ENCODE measurements at places on chromosomes 5 and 9.

GRCh38 chr5:96157077-96157780 lies 195.6 kb upstream of the ELL2 start:
- DNase-seq: no peak

DNA sequence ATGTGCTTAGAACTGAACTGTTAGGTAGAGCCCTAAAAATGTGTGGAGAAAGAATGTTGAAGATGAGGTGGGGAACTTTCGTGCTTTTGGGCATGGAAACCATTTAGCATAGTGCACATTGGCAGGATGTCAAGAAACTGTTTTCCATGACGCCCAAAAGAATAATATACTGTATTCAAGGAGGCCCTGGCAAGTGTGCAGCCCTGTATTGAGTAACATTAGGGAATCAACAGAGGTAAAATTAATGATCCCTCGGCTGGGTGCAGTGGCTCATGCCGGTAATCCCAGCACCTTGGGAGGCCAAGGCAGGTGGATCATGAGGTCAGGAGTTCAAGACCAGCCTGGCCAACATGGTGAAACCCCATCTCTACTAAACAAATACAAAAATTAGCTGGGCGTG lies 20.9 kb upstream of the PLIN2 start:
- DNase-seq: peak; percentile 58

- peak; percentile 9 for DNase-seq
Observed at GRCh38 chr5:106481374-106481773, 1189.4 kb downstream of the EFNA5 start.

GRCh38 chr9:38768351-38768761 lies 48.4 kb upstream of the FAM240B start:
- no peak for DNase-seq

Measured in astrocyte of the hippocampus (primary cell).